ENCODE measurements at places on chromosomes 13 and 19. TPM values are rescaled to one million over a fixed set of nuclear protein-coding genes. Genes with fewer than 3 reads are reported as not detected.

Gene TMIGD2
- polyA plus RNA-seq: 0.35 TPM

DNA sequence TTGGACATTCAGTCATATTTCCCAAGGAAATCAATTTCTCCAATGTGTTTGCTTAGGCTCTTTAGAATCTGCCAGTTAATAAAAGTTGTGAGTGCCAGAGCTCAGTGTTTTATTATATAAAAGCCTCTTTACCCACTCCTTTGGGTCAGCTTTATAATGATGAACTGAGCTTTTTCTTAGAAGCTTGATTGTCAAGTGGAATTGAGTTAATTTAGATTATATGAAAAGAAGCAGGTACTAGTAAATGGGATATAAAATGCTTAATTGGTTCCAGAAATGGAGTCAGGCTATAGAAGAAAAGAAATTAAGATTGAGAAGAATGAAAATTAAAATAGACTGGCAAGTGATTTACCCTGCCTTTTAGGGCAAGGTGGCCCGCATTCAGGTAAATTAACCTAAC, 363.2 kb downstream of the SLITRK6 start:
- no peak for DNase-seq

DNA sequence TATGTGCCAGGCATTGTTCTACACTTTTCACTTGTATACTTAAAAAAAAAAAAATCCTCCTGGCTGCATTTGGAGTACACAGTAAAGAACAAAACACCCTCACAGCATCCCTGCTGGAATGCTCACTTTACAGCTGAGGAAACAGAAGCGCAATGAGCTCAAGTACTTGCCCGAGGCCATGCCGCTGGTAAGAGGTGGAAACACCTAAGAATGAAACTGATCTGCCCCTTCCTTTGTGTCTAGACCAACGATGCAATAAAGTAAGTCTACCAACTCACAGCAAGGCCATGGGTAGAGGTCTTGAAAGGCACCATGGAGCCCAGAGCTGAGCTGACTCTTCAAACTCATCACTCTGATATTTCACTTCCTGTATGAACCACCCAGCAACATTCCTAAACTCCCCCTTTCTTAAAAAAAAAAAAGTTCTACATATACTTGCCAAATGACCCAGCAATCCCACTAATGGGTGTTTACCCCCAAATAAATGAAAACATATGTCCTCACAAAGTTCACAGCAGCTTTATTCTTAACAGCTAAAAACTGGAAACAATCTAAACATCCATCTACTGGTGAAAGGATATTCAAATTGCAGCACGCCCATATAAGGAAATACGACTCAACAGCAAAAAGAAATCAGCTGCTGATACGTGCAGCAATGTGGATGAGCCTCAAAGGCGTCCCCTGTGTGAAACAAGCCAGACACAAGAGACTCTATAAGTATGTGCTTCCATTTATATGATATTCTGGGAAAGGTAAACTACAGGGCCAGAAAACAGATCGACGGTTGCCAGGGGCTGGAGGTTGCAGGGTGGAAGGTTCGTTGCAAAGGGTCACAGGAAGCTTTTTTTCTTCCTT, 236.6 kb upstream of the MAB21L1 start:
- no peak for DNase-seq

DNA sequence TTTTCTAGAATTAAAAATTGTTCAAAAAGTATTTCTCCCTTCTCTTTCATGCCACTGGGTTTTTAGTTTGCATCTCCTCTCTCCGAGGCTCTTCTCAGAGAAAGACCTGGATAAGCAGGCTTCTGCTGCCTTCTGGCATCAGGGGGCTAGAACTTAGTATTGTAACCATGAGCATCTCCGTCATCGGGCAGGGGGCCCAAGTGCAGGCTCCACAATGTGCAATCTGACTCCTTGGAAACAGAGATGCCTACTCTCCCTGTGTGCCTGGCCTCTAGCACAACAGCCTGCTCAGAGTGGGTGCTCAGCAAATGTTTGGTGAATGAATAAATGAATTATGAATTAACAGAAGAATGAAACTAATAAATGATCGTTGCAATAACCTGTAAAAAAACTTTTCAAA, 45.6 kb upstream of the MTIF3 start:
- no peak for DNase-seq

GRCh38 chr19:23766951-23767350, 8.3 kb upstream of the ZNF681 start:
- DNase-seq: no peak

Gene LENG1
- polyA plus RNA-seq: 7.9 TPM

Gene PLPPR3
- polyA plus RNA-seq: 19.1 TPM

DNA sequence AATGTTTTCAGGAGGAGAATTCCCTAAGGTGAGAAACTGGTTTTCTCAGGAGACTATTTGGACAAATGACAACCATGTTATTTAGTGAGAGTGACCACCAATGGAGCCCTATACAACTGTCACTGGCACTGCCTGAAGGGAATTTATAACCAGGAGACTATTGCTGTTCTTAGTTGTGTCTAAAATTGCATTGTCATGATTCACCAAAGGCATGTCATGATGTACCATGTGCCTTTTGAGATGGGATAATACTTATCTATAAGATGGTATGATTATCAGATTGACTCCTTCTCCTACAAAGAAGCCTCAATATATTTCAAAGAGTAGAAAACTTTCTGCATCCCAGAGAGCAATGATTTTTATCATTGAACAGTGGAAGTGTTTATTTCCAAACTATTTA, 739.4 kb upstream of the GPC6 start:
- DNase-seq: no peak

GRCh38 chr19:30225676-30226463, 146.3 kb upstream of the ZNF536 start:
- DNase-seq: no peak

- DNase-seq: no peak
These were observed 258.6 kb upstream of the DACH1 start for GRCh38 chr13:72125561-72125960.

GRCh38 chr19:58010507-58010906, 7.9 kb upstream of the ZNF606 start:
- no peak for DNase-seq

Gene KLK13
- 0.55 TPM for polyA plus RNA-seq

DNA sequence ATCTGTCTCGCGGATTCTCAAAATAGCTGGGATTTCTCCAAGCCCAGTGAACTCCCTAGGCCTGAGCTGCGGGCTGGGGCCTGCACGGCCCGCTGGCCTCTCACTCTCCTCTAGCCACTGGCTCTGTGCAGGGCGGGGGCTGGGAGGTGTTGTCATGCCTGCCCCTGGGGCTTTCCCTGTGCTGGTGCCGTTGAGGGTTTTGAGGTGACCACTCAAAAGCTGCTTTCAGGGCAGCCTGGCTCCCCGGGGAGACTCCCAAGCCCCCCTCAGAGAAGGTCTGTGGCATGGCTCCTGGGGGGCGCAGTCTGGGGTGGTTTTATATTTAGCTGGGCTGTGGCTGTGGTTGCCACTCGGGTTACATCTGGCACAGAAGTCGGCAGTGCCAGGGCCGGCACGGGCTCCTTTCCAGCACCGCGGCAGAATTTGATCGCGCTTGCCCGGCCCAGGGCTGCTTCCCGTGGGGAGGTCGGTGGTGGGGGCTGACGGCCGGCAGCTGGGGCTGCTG, 10.0 kb downstream of the NDUFB7 start:
- DNase-seq: no peak

Gene CAPN12
- 7.6 TPM for polyA plus RNA-seq

Gene ELSPBP1
- polyA plus RNA-seq: not detected

GRCh38 chr13:107994137-107994536, 221.2 kb downstream of the LIG4 start:
- DNase-seq: no peak

- DNase-seq: no peak
These were observed 285.6 kb downstream of the MTUS2 start for GRCh38 chr13:29105779-29106178.

Gene FXYD3
- polyA plus RNA-seq: 37.3 TPM

- DNase-seq: no peak
These were observed 59.2 kb downstream of the EDNRB start for GRCh38 chr13:77859450-77859849.

Gene HMG20B
- 73.6 TPM for polyA plus RNA-seq

GRCh38 chr13:36806102-36806501, 12.9 kb upstream of the RFXAP start:
- DNase-seq: no peak

DNA sequence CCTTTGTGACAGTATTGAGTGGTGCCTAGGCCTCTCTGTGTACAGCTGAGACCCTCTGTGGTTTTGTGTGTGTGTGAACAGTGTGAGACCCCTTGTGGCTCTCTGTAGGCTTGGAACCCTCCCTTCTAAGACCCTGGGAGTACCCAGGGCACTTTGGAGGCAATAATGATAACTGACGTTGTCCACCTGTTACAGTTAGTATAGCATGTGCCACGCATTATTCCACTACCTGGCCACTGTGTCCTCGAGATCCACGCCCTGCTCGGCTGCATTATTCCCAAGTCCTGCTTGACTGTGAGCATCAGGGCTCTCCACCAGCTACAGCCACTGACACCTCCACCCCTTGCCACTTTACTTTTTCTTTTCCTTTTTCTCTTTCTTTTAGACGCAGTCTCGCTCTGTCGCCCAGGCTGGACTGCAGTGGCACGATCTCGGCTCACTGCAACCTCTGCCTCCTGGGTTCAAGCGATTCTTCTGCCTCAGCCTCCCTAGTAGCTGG, 2.0 kb downstream of the GRAMD1A start:
- DNase-seq: no peak

DNA sequence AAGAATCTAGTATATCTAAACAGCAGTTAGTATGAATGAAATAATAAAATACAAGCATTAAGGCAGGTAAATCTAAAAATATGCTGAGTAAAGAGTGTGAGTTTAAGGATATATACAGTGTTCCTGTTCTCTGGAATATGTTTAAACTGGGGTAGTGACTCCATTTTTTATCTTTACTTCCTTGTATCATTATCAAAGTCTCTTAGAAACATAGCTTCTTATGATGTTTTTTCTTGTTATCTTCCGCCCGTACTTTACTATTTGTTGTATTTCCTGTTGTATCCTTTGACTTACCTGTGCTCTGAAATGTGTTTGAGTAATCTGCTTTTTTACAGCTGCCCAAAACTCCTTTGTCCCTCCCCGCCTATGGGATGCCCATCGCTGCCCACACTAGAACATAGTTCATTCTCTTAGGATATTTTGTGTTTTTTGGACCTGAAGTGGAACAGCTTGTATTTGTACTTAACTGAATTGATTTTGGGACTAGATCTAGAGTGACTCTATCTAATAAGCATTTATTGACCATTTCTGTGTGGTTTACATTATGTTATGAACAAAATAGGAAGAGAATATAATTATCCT, 80.8 kb downstream of the PDS5B start:
- DNase-seq: no peak

GRCh38 chr13:75452564-75452963, 29.4 kb downstream of the TBC1D4 start:
- no peak for DNase-seq

DNA sequence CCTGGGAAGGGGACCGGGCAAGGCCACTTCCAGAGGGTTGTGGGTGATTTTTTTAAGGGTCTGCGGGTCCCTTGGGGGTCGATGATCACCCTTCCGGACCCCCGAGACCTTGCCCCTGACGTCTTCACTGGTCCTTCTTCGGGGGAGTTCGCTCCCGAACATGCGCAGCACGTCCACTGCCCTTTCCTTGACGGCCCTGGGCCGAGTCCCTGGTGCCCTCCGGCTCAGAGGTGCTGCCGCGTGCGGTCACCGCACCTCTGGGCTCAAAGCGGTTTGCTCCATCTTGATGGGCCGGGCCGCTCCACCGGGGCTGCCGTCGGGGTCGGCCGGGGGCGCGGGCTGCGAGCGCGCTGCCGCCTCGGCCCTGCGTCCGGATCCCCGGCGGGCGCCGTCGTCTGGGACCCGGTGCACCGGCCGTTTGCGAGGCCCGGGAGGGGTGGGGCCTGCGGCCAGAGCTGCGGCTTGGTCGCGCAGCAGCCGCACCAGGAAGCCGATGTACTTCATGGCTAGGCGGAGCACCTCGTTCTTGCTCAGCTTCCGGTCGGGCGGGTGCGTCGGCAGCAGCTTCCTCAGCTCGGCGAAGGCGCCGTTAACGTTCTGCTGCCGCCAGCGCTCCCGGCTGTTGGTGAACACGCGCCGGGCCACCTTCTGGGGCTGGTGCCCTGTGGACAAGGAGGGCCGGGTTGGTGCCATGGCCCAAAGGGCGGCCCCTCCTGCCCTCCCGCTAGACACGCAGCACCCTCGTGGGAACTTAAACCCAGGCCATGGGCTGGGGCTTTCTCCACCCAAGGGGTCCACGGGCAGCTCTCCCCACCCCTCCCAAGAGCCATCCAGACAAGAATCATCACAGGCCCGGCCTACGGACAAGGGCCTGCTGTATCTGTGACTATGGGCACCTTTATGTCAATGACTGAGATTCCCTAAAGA, 3.3 kb downstream of the LYL1 start:
- DNase-seq: no peak

DNA sequence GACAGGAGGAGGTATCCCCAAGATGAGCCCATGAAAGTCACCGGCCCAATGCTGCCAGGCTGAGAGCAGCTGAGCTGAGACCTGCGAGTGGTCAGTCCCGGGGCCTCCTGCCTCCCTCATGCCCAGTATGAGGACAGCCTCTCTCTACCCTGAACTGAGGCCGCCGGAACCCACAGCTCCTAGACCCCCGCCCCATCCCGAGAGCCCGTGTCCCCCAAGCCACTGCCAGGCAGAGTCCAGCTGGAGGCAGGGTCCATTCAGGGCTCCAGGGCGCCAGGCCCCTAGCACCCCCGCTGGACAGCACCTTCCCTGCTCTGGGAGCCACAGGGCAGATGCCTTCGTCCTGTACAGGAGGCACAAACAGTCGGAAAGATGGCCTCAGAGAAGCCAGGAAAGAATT, 38.7 kb downstream of the MLLT1 start:
- DNase-seq: no peak

GRCh38 chr13:51581148-51581820, 3.0 kb upstream of the WDFY2 start:
- DNase-seq: no peak

DNA sequence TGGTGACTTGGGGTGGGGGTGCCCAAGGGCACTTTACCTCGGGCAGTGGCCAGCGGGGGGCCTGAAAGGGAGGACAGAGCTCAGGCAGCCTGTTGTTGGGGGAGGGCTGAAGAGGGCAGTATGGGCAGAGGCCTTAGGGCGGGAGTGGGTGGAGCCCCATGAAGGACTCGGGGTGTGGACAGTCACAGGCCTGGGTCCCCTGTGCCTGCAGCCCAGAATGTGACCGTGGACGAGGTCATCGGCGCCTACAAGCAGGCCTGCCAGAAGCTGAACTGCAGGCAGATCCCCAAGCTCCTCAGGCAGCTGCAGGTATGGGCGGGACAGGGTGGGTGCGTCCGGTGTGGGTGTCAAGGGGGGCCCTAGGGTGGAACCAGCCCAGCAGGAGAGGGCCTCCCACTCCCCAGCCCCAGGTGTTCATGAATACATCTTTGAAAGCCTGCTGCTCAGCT, 22.5 kb downstream of the NKPD1 start:
- DNase-seq: no peak

DNA sequence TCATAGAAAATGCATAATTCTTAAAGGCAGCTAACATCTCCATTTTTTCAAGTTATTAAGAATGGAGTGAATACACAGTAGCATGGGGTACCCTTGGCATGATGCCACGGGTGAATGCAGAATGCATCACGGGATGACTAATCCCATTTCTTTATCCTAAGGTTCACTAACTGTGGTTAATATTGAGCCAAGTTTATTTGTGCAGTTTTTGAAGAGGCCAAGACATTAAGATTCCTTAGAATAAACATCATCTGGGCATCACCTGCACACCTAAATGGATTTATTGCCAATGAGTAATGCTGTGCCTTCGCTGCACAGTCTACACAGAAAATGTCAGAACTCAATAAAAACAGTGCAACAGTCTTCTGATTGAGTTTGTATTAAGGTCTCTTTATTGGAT, 333.1 kb downstream of the GPC6 start:
- DNase-seq: no peak

Gene C5AR1
- 6.9 TPM for polyA plus RNA-seq

GRCh38 chr13:28704919-28705318, 13.9 kb downstream of the SLC46A3 start:
- DNase-seq: no peak

All from right renal pelvis (tissue), 4 donors.